ENCODE measurements at places on chromosomes 7 and 10. TPM values are rescaled to one million over a fixed set of nuclear protein-coding genes. Genes with fewer than 3 reads are reported as not detected.

The ATP6V0E2 gene
- 10.9 TPM for polyA plus RNA-seq

- DNase-seq, result no peak
Observed at GRCh38 chr10:34236931-34237330, 578.2 kb downstream of the PARD3 start.

GRCh38 chr10:15714847-15715246, 4.9 kb downstream of the ITGA8 start:
- no peak for DNase-seq

The SFRP5 gene
- 0.18 TPM for polyA plus RNA-seq

The CYP26A1 gene
- polyA plus RNA-seq, result 1.6 TPM

GRCh38 chr7:102933763-102934162, 21.0 kb downstream of the LRRC17 start:
- DNase-seq, result no peak

GRCh38 chr10:3877211-3878000, 92.4 kb upstream of the KLF6 start:
- DNase-seq, result no peak

DNA sequence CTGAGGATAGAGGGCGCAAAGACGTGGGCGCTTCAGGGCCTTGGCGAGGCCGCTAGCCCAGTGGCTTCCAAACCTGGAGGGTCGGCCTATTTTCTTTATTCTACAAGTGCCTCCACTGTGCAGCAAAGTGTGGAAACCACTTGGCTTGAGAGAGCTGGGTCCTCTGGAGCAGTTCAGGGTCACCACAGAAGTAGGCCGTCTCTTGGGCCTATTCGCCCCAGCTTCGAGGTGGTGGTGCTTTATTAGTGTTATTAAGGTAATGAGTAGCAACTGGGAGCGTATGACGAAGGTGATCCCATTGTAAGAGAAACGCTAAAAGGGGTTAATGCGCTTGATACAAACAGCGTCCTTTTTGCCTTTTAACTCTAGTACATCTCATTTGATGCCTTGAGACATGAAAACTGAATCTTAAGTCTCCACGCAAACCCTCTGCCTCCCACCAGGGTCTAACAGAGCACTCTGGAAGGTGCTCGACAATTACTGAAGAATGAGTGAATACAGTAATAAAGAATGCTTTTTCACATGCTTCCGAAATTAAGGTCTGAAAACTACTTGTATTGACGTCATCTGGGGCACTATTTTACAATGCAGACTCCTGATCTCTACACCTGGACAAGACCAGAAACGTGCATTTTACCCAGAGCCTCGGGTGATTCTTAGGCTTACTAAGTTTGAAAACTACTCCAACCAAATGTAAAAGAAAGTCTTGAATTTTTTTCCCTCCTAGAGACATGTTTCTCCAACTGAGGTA, 647 bp upstream of the GSAP start:
- no peak for DNase-seq

The OGDHL gene
- polyA plus RNA-seq, result 1.5 TPM

DNA sequence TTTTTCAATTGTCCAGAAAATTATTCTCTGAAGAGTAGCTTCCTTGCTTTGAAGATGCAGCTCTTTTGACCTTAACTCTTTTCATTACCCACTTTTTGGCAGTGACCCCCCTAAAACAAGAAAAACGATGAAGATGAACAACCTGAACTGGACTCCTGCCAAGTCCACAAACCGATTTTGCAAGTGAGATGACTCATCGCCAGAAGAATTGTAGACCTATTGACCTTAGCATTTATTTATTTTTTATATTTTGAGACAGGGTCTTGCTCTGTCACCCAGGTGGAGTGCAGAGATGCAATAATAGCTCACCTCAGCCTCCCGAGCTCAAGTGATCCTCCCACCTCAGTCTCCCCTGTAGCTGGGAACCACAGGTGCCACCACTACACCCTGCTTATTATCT, 859.2 kb downstream of the GATA3 start:
- no peak for DNase-seq

GRCh38 chr10:53700278-53700677, 927.7 kb upstream of the MBL2 start:
- DNase-seq, result no peak

DNA sequence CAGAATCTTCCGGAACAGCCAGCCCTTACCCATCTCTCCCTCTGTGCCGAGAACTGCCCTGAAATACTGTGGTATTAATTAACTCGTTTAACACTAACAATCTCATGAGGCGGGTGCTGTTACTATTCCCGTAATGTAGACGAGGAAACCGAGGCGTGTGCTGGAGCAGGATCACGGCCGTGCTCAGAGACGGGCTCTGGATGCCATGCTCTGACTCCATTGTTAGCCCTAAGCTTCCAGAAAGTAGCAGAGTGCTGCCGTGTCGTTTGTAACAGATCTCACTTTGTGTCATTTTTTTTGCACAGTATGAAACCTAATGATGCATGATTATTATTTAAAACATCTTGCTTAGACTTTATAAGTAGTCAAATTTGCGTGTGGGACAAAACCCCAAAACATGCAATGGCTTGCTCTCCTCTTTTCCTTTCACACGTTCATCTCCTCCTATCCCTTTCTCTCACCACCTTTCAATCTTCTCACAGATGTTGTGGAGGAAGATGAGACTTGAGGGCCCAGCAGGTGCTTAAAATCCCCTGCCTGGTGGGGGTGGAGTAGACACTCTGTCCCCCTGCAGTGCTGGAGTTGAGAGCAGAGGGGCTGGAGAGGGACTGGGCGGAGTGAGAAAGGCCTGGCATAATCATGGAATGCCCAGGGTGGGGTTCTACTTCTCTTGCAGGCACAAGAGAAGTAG, 482 bp upstream of the ACTR3C start:
- DNase-seq, result peak; percentile 45

The C10orf67 gene
- not detected for polyA plus RNA-seq

The HTR5A gene
- polyA plus RNA-seq, result not detected

DNA sequence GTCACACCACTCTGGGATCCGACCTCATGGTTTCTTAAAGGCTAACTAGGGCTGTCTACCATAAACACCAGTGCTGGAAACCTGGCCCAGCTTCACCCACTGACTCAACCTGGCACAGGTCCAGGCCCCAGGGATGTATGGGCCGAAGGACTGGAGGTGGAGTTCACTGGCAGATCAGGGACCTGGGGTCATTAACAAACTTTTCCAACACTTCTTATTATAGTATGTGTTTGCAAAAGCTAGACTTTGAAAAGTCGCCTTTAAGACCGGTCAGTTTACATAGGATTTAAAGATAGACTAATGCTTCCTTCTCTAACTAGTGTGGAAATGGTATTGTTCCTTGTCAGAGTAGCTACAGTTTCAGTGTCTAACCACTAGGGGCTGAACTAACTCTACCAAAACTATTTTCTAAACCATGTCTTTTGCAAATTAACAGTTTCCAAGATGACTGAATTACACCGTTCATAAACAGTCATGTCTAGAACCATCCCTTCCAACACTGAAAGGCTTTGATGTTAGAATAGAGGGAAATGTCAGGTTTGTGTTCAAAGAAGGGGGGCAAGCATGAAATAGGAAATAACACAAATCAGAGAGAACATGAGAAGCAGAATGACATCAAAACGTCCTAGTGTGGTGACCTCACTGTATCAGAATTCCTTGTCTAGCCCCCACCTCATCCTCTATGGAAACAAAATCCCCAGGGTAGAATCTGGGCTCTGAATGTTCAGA, 29.7 kb downstream of the STN1 start:
- DNase-seq, result peak; percentile 41

GRCh38 chr10:77160679-77161078, 476.9 kb downstream of the KCNMA1 start:
- no peak for DNase-seq

The AKR1C2 gene
- polyA plus RNA-seq, result 29.0 TPM

GRCh38 chr10:60726257-60726656, 52.0 kb upstream of the CDK1 start:
- no peak for DNase-seq

The MRC1 gene
- 0.08 TPM for polyA plus RNA-seq

The H2BK1 gene
- polyA plus RNA-seq, result not detected

DNA sequence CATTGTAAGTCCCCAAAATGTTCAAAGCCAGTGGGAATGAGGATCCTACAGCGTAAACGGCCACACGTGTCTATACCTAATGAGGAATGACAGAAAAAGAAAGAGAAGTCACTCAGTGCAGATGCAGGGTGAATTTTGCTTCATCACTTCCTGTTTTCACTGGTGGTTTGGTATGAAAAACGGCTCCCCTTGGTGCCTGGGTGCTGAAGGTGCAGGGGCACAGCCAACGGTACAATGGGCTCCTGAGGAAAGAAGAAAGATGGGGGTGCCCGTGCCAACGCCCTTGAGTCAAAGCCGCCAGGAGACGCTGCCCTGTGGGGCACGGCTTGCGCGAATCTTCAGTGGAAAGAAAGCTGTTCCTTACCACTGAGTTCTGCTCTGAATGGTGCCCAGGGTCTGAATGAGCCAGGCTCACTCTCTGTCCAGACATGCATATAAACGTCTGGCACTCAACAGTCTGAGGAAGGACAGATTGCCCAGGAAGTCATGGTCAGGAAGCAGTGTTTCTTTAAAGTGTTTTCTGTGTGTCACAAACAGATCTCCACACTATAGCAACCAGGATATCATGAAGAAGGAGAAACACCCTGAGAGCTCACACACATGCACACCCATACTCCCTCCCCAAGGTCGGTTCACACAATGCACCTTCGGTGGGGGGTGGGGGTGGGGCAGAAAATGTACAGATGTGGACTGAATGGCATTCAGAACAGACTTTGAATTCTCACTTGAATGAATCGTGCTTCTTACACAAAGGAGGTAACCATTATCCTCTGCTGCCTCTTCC, 105.8 kb downstream of the ELMO1 start:
- no peak for DNase-seq

DNA sequence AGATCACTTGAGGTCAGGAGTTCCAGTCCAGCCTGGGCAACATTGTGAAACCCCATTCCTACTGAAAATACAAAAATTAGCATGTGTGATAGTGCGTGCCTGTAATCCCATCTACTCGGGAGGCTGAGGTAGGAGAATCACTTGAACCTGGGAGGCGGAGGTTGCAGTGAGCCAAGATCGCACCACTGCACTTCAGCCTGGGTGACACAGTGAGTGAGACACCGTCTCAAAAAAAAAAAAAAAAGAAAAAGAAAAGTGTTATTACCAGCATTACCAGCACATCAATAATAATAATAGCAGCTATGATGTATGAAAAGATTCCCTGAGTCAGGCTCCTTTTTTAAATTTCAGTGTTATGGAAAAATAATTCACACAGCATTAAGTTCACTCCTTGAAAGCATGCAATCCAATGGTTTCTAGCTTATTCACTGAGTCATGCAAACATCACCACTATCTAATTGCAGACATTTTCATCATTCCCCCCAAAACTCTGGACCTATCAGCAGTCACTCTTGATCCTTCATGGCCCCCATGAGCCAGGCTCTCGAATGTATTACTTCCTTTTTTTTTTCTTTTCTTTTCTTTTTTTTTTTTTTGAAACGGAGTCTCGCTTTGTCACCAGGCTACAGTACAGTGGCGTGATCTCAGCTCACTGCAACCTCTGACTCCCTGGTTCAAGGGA, 228.4 kb downstream of the FANK1 start:
- no peak for DNase-seq

DNA sequence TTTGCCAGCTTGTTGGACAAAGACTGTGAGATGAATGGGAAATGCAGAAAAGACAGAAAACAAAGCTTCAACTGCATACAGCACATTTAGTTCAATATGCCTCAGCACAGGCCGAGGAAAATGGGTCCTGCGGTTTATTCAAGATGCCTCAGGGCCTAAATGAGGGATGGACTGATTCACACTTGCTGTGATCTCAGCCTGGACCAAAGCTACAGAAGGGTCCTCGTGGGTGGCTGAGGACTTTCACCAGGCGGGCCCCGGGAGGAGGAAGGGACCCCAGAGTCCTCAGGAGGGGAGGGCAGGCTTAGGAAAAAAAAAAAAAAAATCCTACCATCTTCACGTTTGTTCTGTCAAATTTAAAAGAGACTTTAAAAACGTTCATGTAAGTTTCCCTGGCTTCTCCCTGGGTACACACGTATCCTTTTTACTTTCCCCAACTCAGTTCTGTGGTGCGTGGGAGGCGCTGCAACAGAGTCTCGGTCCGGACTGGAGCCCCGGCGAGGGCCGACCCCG, 624 bp upstream of the ZNF783 start:
- no peak for DNase-seq

The OPN1SW gene
- polyA plus RNA-seq, result not detected
